ENCODE measurements at places on chromosomes 2 and 18.

GRCh38 chr2:182836451-182836850 is 30.0 kb downstream of the FRZB start:
- DNase-seq: no peak

GRCh38 chr2:218832520-218832919 is 917 bp upstream of the PRKAG3 start:
- no peak for DNase-seq

- DNase-seq: no peak
Measured at GRCh38 chr18:69890558-69890957, 57.1 kb downstream of the CD226 start.

DNA sequence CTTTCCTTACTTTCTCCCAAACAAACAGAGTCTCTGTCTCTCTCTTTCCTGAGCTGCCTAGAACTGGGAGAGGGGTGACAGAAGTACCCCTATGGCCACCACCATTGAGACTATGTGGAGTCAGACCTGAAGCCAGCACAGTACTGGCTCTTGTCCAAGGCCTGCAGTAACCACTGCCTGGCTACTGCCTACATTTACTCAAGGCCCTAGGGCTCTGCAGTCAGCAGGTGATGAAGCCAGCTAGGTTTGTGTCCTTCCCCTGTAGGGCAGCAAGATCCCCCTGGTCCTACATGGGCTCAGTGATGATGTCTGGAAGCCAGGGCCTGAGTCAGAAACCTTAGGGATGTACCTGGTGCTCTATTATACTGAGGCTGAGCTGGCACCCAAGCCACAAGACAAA is 12.2 kb downstream of the MYO3B start:
- no peak for DNase-seq

DNA sequence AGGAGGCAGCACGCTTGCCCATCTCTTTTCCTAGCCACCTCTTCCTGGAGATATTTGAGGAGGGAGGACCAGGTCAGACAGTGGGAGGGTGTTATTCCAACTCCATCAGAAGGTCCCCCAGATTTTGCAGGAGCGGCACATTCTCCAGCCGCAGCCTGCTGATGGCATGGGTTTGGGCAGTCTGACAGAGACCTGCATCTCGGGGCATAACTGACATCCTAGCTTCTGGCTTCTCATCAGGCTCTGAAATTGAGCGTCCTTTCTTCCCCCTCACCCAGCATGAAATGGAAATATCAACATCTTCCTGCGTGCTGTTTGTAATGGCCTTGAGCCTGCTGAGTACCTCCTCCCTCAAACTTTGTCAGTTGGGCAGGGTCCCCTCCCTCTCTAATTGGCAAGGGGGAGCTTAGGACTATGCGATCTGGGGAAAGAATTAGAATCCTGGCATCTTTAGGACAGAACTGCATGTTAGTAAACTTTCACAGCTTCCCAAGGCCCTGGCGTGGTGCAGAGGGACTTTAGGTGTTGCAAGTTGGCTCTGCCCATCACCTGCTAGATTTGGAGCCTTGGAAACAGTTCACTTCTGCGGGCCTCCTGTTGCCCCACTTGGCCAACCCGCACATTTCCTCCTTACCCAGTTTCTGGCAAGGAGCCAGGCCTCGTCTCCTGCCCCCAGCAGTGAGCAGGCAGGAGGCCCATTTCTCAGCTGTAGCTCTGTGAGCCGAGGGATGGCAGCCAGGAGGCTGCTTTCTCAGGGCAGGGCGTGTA is 2.2 kb downstream of the ITM2C start:
- peak; percentile 42 for DNase-seq

DNA sequence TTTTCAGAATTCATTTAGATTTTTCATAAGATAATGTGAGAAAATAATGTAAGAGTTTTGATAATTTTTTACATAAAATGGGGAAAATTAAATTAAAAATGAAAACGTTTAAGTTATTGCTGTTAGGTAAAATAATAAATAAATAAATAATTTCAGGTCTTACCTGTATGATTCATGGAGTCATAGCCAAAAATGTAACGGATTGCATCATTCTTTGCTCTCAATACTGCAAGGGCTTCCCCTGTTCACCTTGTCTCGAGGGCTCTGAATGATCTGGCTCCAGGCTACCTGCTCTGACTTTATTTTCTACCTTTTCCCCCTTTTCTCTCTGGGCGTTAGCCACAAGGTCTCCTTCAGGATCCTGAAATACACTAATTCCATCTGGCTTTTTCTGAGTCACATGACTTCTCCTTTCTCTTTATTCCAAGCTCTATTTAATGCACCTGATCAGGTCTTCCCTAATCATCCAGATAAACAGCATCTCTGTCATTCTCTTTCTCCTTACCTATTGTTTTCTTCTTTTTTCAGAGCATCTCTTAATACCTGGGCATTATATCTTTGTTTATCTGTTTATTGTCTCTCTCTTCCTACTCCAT is 30.0 kb upstream of the CFAP36 start:
- DNase-seq: no peak

DNA sequence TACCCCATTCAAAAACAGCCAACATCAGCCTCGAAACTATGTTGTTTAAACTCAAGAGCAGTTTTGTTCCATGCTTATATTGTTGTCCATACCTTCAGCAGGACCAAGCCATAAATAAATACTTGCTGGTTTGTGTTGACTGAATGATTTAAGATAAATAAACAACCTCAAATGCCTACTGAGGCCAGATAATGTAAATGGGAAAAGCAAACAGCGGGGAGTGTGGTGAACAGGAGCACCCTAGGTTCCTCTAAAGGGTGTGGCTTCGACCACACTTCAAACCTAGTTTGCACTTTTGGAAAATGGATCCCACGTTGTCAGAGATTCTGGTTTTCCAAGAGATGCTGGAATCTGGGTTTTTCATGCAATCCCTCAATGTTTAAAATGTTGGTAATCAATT is 1.7 kb upstream of the PMAIP1 start:
- DNase-seq: no peak

GRCh38 chr2:168660870-168661862 is 141.3 kb upstream of the NOSTRIN start:
- no peak for DNase-seq

GRCh38 chr2:112996635-112997034 is 8.6 kb upstream of the IL36A start:
- peak; percentile 43 for DNase-seq

DNA sequence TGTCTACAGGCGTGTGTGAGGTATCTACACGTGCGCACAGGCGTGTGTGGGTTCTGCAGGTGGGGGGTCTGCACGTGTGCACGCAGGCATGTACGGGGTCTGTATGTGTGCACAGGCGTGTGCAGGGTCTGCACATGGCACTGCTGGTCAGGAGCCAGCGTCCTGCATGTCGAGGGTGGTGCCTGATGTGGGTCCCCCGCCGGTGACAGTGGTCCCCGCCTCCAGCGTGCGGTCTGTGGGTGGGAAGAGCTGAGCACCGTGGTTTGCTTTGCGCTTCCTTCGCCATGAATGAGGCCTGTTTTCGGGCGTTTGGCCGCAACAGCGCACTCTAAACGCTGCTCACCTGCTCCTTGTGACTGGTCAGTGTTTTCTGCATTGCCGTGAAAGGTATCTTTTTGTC is 57.2 kb downstream of the CTDP1 start:
- DNase-seq: no peak

GRCh38 chr18:78548261-78549058 is 431.2 kb upstream of the SALL3 start:
- DNase-seq: no peak

- DNase-seq: peak; percentile 72
Measured at GRCh38 chr2:156334496-156335478, 2.3 kb upstream of the NR4A2 start.

- no peak for DNase-seq
Measured at GRCh38 chr18:6286585-6286984, 128.1 kb downstream of the L3MBTL4 start.

DNA sequence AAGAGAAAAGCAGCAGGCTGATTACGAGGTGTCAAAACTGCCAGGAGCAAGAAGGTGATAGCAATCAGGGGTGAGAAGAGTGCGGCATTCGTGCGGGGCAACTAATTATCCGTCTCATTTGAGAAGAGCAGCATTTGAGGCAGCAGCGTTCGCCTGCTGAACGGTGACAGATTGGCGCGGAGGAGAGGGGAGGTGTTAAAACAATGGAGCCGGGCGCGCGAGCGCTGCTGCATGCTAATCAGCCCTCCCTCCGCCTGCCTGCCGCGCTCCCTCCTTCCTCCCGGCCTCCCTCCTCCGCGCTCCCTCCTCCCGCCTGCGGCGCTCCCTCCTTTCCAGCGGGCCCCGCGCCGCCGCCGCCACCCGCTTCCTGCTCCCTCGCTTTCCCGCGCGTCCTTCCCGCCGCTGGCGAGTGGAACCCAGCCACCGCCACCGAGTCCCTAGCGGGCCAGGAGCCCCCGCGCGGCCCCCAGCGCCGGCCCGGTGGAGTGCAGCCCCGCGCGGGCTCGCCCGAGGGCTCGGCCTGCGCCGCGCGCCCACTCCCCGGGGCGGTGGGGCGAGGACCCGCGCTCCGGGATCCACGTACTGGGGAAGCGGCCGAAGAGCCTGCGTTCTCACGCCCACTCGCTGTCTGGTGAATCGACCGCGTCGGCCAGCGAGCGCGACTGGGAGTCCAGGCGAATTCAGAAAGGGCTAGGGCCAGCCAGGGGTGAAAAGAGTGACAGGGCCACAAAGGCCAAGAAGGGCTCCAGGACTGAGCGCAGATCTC is 69.5 kb upstream of the PSMD14 start:
- DNase-seq: no peak

DNA sequence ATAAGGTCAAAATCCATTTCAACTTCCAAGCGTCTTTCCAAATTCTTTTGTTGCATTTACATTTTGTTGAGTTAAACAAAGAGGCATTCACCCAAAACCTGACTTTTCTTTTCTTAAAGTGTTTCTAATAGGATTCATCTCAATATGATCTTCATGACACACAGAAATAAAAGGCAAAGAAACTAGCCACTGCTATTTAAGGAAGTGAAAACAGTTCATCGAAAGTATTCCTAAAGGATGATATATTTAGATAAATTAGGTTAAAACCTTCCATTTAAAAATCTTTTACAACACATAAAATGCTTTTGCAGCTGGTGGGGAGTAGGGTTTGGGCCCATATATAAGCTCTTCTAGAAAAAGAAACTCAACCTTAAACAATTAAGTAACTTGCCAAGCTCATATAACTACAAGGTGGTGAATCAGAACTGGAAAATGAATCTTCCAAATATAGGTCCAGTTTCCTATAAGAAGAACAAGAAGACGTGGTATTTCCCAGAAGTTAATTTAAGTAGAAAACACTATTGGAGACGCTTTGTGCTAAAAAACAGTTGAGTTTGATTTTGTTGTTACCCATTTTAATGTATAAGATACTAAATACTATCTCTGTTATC is 336.0 kb upstream of the HNRNPA3 start:
- no peak for DNase-seq

DNA sequence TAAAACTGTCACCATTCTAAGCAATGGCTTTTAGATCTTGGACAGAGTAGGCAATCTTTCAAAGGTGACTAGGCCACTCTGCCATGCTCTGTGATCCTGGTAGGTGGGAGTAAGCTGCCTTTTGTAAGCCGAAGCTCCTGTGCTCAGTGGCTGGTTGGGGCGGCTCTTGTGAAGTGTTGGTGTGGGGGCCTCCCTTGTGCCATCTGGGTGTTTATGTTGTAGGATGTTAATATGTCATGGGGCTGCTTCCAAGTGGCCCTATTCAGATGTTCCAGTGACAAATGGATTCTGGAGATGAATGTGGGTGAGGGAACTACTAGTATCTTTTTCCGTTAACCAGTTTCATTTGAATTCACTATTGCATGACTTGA is 116.8 kb upstream of the SPRED2 start:
- DNase-seq: no peak

GRCh38 chr2:225244933-225245332 is 154.6 kb upstream of the NYAP2 start:
- no peak for DNase-seq
